Activated naive CD4-positive, alpha-beta T cell treated with anti-CD3 and anti-CD28 coated beads for 36 hours (primary cell): ENCODE measurements at places on chromosomes 11 and 22. TPM values are rescaled to one million over a fixed set of nuclear protein-coding genes. Genes with fewer than 3 reads are reported as not detected.
A peak's percentile ranks its signal among the peaks of the same experiment; 100 is the strongest.

DNA sequence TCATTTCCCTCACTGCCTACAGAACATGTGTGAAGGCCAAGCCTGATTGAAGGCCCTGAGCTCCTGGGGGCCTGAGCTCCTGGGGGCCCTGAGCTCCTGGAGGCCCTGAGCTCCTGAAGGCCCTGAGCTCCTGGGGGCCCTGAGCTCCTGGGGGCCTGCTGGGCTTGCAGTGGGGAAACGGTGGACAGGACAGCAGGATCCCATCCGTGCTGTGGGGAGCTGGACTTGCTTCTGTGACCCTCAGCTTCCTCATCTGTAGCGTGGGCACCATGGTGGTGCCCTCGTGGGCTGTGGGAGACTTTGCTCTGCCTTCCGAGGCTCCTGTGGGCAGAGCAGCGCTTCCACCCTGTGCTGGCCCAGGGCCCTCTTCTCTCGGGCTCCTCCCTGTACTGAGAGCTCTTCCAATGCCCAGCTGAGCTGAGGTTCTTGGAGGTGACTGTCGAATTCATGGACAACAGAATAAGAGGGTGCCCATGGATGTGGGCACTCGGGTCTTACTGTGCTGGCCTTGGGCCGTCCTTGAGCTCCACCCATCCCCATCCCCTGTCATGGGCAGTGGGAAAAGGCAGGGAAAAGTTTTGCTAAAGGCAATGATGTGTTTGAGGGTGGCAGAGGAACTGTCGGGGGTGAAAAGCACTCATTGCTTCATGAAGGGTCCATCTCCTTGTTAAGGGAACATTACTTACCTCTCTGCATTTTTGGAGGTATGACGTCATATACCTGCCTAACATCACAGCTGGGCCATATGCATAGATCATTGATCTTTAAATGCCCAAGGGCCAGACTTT is 786.7 kb downstream of the TBC1D22A start:
- no peak for DNase-seq
- H3K27ac ChIP-seq = no peak overlapping the region
- peaks cover 4% of the 10 kb centered on the region for H3K27me3 ChIP-seq
- no peaks in the 10 kb centered on the region for H3K36me3 ChIP-seq
- no peak overlapping the region for H3K4me3 ChIP-seq

GRCh38 chr11:117075186-117075585 is 23.0 kb downstream of the SIK3 start:
- H3K27ac ChIP-seq = no peak overlapping the region
- H3K27me3 ChIP-seq = no peaks in the 10 kb centered on the region
- H3K36me3 ChIP-seq = peaks cover 1% of the 10 kb centered on the region
- DNase-seq = no peak
- H3K4me1 ChIP-seq = peaks cover 62% of the 10 kb centered on the region
- H3K4me3 ChIP-seq = no peak overlapping the region

LDHAL6A gene
- 0.19 TPM for total RNA-seq

DNA sequence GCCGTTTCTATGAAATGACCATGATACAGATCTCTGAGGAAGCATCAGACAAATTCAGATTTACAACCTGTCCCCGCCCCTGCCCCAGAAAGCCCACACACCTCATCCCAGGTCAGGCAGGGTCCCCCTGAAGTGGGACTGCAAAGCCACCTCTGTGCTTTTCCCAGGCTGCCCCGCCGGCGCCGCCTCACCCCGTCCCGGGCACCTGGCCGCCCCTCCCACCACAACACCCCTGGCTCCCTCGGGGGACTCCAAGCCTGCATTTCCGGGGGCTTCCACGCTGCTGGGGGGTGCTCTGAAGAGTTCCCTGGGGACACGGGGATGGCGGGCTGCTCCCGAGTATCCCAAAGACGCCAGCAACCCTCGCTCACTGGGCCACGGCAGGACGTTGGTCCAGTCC is 23.2 kb downstream of the DRD4 start:
- H3K4me1 ChIP-seq = no peaks in the 10 kb centered on the region
- H3K27me3 ChIP-seq = no peaks in the 10 kb centered on the region
- peaks cover 7% of the 10 kb centered on the region for H3K36me3 ChIP-seq
- no peak overlapping the region for H3K27ac ChIP-seq
- DNase-seq = no peak

- H3K27me3 ChIP-seq = no peaks in the 10 kb centered on the region
- H3K27ac ChIP-seq = peak overlapping the region; percentile 67
- H3K4me1 ChIP-seq = peaks cover 33% of the 10 kb centered on the region
These were observed 43.6 kb downstream of the LRRC32 start for GRCh38 chr11:76626921-76627401.
